ENCODE measurements at places on chromosomes 4 and X.

- no peak for DNase-seq
Observed at GRCh38 chr4:150310159-150310895, 232.1 kb downstream of the DCLK2 start.

GRCh38 chrX:130083107-130083490 is 27.2 kb downstream of the ELF4 start:
- DNase-seq: no peak

- DNase-seq: no peak
Observed at GRCh38 chr4:76811604-76812412, 86.1 kb downstream of the SOWAHB start.

DNA sequence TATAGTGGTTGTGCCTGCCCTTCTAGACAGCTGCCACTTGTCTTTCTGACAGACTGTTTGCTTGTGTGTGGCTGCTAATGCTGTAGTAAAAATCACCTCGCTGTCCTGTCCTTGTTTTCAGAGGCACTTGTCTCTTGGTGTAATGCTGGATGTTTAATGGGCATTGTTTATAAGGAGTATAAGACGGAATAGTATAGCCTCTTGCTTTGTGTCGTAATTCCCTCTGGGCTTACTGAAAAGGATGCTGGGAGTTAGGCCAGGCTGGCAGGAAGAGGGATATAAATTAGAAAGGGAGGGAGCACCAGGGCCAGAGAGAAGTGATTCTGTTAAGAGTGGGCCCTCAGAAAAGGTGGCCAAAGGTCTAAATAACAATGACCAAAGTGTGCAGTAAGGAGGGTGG is 29.0 kb downstream of the NHS start:
- no peak for DNase-seq

- no peak for DNase-seq
Observed at GRCh38 chrX:43899878-43900815, 17.9 kb upstream of the MAOB start.

DNA sequence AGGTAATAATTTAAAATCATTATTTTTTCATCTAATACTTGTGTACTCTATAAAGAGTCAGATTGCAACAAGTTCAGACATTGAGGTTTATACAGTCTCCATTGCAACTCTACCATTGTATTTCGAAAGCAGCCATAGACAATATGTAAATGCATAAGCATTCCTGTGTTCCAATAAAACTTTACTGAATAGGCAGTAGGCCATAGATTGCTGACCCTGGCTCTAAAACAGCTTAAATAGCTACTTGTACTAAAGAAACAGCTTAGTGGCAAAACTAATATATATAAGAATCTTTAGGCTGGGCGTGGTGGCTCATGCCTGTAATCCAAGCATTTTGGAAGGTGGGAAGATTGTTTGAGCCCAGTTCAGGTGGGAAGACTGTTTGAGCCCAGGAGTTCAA is 115.3 kb downstream of the PRSS12 start:
- no peak for DNase-seq

DNA sequence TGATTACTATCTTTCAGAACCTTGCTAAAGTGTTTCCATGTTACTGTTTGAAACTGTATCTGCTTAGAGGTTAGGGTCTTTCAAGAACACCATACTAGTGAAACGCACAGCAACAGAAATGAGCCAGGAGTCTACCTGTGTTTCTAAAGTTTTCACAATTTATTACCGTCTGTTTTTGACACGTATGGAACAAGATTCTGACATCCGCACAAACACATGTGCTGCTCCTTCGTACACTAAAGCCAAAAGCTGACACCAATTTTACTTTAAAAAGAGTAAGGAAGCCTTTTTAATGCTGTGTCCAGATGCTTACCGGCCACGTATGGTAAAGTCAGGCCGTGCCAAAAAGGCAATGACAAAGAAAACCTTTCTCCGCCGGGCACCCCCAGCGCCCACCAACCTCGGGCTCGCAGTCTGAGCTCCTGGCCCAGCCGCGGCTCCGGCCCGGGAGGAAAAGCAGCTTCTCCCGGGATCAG is 532 bp downstream of the RPS4X start:
- DNase-seq: no peak

GRCh38 chrX:49845701-49846403 is 16.7 kb downstream of the PAGE4 start:
- DNase-seq: no peak

DNA sequence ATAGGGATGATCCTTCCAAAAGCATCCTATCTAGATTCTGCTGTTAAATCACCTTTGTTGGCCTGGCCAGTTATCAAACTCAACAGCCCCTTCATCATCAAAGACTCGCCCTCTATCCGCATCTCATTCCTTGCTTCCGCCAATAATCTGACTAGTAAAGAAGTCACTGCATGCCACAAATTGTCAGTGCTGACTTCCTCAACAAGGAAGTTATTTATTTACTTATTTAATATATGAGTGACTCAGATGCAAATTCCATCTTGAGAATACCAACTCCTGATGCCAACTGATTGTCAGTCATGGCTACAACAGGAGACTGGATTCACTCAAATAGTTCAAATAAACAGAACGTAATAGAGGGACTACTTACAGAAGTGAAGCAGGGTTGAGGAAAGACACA is 283.8 kb downstream of the TRIML1 start:
- DNase-seq: no peak

DNA sequence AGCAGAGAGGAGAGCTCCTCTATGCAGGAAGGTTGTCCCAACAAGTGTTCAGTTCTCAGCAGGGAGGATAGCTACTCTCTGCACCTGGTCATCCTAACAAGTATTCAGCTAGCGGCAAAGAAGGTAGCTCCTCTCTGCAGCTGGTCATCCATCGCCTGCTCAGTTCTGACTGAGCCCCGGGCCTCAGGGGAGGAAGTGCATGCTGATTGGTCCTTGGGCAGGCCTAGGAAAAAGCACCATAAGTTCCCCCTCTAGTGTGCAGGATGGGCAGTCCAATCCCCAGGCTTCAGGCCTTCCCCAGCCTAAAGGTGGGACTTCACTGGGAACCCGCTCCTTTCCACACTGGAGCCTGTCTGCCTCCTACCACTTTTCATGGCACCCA is 4.4 kb upstream of the FBXW7 start:
- DNase-seq: no peak

DNA sequence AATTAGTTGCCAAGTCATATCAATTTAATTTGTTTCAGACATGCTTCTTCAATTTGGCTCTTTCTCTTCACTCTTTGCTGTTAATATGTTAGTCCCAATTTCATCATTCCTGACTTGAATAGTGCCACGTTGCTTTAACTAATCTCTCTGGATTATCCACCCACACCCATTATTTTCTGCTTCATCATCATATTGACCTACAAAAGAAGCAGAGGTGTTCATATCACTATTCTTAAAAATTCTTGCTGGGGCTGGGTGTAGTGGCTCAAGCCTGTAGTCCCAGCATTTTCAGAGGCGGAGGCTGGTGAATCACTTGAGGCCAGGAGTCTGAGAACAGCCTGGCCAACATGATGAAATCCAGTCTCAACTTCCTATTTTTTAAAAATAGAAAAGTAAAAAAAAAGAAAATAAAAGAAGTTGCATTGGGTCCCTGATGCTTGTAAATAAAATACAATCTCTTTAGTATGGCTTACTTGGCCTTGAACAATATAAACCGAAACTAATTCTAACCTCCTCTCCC is 65.7 kb upstream of the KCNIP4 start:
- no peak for DNase-seq

DNA sequence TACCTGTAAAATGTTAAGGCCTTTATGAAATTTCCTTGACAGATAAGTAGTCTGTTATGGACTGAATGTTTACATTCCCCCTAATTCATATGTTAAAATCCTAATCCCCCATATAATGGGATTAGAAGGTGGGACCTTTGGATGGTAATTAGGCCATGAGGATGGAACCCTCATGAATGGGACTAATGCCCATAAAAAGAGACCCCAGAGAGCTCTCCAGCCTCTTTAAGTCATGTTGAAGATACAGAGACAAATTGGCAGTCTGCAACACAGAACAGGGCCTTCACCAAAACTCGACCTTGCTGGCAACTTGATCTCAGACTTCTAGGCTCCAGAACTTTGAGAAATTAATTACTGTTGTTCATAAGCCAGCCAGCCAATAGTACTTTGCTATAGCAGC is 1344.5 kb upstream of the PCDH7 start:
- DNase-seq: no peak

DNA sequence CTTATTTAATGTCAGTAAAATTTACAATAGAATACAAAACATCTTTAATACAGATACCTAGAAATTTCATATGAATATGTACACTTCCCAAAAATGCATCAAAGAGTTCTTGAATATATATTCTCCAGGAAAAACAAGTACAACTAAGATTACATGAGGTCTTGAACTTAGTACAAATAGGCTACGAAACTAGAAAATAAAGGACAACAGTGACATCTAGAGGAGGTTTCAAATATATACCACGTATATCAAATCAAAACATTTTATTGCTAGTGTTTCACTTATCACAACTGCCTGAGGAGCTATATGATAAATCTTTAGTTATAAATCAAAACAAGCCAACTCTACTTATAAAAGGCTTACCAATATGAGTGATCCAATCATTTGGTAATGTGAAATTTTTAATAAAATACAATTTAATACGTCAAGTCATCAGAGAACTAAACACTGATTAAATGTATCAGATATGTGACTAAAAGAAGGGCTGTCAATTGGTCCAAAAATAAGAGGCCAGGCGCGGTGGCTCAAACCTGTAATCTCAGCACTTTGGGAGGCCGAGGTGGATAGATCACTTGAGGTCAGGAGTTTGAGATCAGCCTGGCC is 36.6 kb downstream of the ANAPC10 start:
- no peak for DNase-seq

GRCh38 chr4:1513936-1514483 is 107.8 kb upstream of the NKX1-1 start:
- DNase-seq: no peak

DNA sequence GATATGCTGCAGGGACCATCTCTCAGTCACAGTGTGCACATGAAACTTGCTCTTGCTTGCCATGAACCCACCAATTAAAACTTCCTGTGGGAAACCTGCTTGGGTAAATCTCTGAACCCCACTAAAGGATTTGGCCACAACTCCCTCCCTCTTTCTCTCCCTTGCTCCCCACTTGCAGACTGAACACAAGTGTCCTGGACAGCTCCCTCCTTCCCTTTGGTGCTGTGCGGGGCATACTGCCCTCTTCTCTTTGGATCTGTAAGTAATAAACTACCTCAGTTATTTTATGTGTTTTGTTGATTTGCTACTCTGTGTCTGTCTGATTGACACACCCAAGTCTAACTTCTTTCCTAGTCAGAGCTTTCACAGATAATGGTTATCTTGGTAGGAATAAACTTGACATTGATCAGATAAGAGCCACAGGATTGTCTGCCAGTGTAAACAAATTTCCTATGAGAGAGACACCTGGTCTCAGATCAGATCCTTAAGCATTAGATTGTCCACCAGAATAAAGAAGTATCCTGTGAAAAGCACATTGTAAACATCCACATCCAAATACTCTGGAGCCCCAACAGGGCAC is 41.8 kb downstream of the SULT1E1 start:
- no peak for DNase-seq

DNA sequence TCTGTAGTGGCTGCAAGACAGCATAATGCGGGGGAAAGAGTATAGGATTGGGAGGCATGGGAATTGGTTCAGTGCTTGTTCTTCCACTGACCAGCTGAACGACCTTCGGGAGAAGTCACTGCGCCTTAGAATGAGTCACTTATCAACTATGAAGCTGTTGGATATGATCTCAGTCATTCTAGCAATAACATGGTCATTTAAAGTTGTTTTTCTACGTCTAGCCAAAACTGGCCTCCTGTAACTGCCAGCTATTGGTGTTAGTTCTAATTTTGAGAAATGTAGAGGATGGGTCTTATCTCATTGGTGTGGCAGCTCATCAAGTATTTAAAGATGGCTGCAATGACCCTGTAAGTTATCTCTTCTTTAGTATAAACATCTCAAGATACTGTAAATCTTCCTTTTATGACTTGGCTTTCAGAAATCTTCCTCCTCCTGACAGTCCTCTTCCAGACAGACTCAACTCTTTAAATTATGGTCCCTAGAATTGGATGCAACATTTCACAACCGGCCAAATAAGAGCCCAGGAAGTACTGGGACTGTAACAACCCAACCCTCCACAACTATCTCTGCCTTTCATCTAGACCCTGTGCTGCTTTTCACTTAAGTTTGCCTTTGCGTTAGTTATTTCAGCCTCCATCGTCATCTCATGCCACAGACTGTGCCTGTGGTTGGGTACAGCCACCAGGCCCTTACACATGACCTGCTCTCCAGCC is 243.3 kb downstream of the CBR4 start:
- DNase-seq: no peak

DNA sequence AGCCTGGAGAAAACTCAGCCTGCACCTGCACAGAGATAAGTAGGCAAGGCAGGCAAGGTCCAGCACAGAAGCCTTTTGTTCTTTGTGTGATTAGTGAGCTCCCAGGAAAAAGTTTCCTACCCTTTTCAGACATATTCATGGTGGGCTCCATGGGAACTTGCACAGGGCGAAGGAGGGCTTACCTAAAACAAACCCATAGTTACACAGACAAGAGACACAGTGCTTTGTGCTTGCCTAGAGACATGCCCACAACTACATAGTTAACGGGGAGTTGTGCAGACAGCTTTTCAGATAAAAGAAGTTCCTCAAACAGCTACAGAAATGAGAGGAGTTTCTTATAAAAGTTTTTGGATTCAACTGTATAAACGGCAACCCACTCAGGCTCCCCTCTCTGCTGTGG is 180.5 kb downstream of the GLUD2 start:
- DNase-seq: no peak

DNA sequence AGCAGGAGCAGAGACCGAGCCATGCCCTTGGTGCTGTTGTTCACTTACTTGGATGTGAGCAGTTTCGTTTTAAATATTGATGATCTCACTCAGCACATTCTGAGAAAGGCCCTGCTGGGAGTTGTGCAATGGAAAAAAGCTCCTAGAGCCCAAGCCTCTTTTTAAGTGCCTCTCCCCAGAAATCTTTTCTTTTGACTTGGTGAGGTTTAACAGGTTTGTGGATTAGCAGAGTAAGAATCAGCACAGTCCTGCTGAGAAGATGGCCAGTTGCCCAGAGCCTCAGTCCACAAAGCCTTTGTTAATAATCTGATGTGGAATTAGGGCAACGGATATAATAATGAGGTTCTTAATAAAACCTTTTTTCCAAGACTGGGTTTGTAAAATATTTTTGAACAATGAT is 157.5 kb upstream of the ATP6AP2 start:
- DNase-seq: no peak

GRCh38 chrX:22922961-22923360 is 76.8 kb upstream of the DDX53 start:
- no peak for DNase-seq

DNA sequence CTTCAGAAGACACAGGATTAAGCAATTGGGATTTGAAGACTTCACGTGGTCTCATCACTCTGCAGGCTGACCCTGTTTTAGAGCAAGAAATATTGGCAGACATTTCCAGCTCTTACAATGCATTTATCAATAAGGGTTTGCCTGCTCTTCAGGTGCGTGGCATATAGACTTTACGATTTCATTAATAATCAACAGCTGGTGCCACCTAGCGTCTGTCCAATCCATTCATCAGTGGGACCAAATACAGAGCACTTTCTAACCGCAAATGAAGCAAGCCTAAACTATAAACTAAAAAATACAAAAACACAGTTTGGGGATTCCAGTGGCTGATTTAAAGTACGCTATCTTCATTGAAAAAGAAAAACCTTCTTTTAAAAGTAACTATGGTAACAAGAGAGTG is 125.4 kb upstream of the DMD start:
- no peak for DNase-seq

- no peak for DNase-seq
Observed at GRCh38 chrX:17601441-17602200, 135.7 kb upstream of the SCML1 start.

GRCh38 chrX:43643201-43643600 is 12.9 kb upstream of the MAOA start:
- no peak for DNase-seq

- DNase-seq: no peak
Observed at GRCh38 chr4:118772767-118773428, 63.0 kb downstream of the SEC24D start.
